ENCODE measurements at places on chromosomes 11 and 22. TPM values are rescaled to one million over a fixed set of nuclear protein-coding genes. Genes with fewer than 3 reads are reported as not detected.

GRCh38 chr11:35267504-35267903 is 128.5 kb downstream of the CD44 start:
- no peak for DNase-seq

GRCh38 chr11:116874251-116874650 is 36.8 kb upstream of the APOA1 start:
- no peak for DNase-seq

- DNase-seq, result peak; percentile 85
Measured at GRCh38 chr11:72069787-72070251, 10.5 kb downstream of the NUMA1 start.

DNA sequence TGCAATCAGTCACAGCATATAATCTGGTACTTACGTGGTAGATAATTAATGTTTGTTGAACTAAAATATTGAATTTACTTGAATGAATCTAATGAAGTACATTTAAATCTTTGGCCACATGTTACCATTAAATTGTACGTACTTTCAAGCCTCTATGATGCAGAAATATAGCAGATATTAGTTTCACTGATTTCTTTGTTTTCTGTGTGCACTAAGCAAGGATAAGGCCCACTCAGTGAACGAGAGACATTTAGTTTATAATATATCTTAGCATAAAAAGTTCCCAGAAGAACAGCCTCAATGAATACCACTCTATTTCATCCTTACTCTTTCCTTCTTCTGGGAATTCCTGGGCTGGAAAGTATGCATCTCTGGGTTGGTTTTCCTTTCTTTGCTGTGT is at the start of gene OR52E1:
OR52E1 (plus strand) TSS at position 301 of the 400 bp plus-strand sequence.
- no peak for DNase-seq

DNA sequence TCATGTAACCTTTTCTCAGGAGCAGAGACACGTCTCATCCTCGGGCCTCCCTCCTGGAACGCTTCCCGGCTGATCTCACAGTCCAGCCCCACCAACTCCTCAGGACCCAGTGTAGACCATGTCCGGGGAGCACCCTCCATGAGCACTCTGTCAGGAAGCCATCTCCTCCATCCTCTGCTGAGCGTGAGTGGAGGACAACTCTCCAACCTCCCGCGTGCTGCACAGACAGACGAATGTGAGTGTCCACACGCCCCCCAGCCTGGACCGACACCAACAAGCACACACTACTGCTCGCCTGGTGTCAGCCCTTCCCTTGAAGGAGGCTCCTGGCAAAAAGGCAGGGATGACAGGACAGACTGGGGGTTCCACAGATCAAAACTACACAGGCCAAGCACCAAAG is 86.6 kb downstream of the SHANK2 start:
- DNase-seq, result no peak

Gene LAYN
- total RNA-seq, result 36.6 TPM

Gene CCDC89
- 0.81 TPM for total RNA-seq

DNA sequence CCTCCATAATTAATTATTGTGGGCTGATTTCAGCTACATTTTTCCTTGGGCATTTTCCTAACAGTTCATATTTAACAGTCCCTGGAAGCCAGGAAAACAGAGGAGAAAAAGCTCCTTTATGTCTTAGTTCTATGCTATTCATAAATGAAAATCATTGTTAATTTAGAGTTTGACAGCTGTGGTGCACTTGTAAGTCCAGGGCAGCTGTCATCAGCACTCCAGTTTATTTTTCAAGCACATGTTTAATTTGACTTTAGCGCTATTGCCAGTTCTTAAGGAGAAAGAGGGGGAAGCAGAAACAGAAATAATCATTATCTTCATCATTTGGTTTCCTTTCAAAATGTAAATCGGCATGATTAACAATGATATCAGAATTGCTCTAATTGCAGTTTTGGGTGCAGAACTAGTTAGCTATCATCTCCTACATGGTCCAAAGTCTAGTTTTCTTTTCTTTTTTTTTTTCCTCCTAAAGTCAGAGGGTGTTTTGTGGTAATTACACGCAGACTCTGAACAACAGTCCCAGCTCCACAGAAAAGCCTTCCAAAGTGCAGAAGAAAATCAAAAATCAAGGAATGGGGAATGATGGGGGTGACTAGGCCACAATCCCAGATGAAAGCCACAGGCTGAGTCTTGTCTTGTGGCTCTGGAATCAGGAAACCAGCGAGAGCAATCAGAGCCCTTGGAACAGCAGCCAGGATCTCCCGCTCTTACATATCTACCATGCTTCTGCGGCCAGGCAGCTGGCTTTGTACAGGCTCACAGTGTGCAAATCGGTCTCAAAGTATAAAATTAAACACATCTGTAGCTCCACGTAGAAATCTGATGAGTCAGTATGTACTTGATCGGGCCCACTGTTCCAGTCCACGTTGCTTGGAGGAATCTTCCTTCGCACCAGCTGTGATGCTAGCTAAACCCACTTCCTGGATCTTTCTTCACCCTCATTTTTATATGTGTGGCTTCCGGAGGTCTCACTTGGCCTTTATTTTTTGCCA is 91.9 kb downstream of the SPON1 start:
- no peak for DNase-seq
